ENCODE measurements at places on chromosomes 7 and 10.

DNA sequence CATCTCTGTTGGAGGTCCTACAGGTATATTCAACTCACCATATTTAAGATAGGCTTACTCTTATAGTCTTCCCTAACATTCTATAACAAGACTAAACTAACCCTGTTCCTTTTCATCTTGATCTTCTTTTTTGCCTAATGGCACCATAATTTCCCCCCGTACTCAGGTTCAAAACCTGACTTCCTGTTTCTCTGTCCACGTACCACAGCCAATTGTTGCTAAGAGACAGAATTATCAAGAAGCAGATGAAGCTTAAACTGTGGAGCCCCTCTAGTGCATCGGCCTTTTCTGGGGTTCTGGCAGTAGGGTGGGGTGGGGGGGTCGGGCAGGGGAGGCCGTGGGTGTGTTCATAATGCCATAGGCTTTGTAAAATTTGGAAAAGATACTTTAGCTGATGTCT, 109.2 kb downstream of the EVX1 start:
- no peak for DNase-seq

- no peak for DNase-seq
Observed at GRCh38 chr7:29329686-29330085, 135.1 kb downstream of the CHN2 start.

- no peak for DNase-seq
Observed at GRCh38 chr7:51589111-51589510, 272.5 kb upstream of the COBL start.

DNA sequence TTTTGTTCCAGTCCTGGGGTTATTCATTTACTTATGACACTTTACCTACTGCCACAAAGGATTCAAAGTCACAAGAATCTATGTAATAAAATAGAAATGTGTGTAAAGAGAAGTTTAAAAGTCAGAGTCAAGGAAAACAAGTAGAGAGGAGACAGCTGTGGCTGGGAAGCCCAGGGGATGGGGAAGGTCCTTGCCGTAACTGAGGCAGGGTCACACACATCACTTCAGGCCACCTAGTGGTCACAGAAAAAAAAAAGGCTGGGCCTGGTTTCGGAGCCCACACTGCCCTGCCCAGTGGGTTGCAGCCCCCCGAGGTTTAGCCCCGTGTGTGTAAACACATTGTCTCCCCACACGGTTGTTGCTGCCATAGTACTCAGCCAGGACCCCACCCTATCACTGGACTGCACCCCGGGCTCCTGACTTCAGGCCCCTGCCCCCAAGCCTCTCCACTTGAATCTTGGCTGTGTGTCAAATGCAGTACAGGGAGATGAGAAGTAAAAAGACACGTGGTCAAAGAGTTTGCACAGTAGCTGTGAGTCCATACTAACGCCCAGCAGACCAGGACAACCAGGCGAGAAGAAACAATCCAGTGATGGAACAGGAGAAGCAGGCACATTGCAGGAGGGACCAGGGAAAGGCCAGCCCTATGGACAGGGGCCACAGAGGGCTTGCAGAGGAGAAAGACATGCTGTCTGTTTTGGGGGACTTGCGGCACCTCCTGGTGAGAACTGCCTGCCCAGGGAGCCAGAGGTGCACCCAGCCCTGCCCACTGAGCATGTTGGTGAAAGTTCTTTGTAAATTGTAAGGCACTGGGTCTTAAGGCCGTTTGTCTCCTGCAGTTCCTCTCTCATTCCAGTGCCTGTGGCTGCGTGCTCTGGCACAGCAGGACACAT, 91.4 kb upstream of the MACROH2A2 start:
- DNase-seq = peak; percentile 33

GRCh38 chr10:35387768-35388167, 51.5 kb downstream of the CCNY start:
- no peak for DNase-seq

DNA sequence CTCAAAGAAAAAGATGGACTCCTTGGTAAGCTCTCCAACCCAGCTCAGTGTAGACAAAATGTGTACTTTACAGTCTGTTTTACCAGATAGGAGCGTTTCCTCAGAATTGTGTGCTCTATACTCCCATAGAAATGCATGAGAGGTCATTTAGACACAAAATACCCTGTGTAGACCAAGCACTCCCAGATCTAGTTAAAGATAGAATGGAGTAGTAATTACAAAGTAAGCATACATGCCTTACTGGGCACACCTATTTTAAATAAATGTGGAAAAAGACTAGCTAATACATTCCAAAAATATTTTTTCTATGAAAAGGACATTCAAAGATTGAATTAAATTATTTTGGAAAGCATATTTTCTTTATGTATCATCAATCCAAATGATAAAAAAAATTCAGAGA, 271.9 kb upstream of the DGKB start:
- no peak for DNase-seq

- DNase-seq = no peak
Observed at GRCh38 chr10:127338399-127339110, 142.2 kb upstream of the INSYN2A start.

- no peak for DNase-seq
Observed at GRCh38 chr7:148911626-148912025, 27.5 kb upstream of the EZH2 start.

GRCh38 chr7:80552031-80552694, 40.3 kb upstream of the GNAT3 start:
- no peak for DNase-seq

- DNase-seq = no peak
Observed at GRCh38 chr7:11332186-11332864, 358.7 kb downstream of the PHF14 start.

DNA sequence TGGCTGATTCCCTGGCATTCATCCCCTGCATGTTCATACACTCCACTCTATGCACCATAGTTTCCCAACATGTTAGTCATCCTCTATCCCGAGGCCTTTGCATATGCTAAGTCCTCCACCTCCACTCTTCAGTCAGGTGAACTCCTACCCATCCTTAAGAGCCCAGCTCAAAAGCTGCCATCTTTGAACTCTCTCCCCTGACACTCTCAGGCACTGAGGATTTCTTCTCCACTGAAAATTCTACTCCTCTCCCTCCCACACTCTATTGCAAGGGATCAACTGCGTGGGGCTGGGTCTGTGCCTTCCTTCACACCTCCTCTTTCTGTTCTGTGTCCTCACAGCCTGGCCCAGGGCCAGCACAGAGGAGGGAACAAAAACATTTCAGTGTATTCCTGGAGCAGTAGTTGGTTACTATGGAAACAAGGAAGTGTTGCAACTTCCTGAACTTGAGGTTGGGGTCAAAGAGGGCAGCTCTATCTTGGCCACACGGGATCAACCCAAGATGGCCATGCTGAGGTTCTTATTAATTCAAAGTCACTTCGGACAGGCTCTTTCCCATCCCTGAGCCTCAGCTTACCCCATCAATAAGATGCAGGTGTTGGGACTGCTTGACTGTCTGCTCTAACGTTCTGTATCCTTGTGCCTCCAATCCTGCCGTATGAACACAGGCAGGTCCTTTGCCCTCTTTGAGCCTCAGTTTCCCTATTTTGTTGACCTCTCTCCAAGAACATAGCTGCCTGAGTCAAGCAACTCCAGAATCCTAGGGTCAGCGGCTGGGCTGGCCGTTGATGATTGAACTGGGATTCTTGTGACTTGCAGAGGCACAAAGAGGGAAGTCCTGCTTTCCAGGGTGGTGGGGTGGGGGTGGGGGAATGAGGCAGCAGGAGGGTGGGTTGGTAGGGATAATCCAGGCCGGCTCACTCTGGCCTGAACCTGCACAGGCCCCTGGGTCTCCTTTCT, 15.5 kb downstream of the ZMIZ1 start:
- peak; percentile 70 for DNase-seq

DNA sequence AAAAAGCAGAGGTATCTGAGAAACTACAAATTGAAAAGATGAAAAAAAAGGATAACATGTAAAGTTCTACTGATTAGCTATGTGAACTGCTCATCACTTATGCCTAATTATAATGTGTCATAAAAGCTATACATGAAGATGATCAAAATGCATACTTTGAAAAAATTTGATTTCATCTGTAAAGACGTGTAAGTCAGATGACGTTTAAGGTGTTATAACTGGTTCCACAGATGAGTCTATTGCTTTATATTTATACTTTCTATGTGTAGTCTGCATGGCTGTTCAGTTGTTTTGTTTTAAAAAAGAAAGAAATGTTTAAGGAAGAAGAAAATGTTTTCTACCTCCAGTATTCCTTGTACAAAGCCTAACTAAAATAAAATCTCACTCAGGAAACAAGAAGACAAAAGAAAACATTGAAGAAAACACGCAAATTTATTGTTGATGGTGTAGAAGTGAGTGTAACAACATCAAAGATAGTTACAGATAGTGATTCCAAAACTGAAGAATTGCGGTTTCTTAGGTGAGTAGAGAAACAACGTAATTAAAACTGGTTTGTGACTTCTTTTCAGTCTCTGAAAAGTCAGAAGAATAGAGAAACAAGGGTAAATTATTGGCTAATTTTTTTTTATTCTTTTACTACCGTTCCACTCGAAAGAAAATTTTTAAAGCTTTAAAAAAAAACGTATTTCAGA, 38.4 kb downstream of the SLK start:
- DNase-seq = no peak

Measured in HAP-1 (cell line).